Suprapubic skin (tissue), 4 donors: ENCODE measurements at places on chromosomes 2 and 18. TPM values are rescaled to one million over a fixed set of nuclear protein-coding genes. Genes with fewer than 3 reads are reported as not detected.
A peak's percentile ranks its signal among the peaks of the same experiment; 100 is the strongest.

- H3K27ac ChIP-seq, result no peak overlapping the region
- H3K4me3 ChIP-seq, result peak overlapping the region; percentile 6
- DNase-seq, result no peak
- H3K36me3 ChIP-seq, result no peaks in the 10 kb centered on the region
These were observed 3.9 kb downstream of the RND3 start for GRCh38 chr2:150483532-150483931.

Gene KRTCAP3
- 43.5 TPM for total RNA-seq

Gene MAP3K19
- total RNA-seq, result not detected

Gene UGT1A10
- not detected for total RNA-seq

GRCh38 chr2:135980434-135981079, 4.9 kb downstream of the DARS1 start:
- no peak overlapping the region for H3K27ac ChIP-seq
- DNase-seq, result no peak
- H3K4me1 ChIP-seq, result peaks cover 18% of the 10 kb centered on the region

DNA sequence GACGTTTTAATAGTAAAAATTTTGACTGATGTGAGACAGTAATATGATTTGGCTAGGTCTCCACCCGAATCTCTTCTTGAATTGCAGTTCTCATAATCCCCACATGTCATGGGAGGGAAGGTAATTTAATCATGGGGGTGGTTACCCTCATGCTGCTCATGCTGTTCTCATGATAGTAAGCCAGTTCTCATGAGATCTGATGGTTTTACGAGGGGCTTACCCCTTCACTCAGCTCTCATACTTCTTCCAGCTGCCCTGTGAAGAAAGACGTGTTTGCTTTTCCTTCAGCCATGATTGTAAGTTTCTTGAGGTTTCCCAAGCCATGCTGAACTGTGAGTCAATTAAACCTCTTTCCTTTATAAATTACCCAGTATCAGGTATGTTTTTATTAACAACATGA, 327.0 kb upstream of the CDH7 start:
- no peaks in the 10 kb centered on the region for H3K36me3 ChIP-seq
- no peaks in the 10 kb centered on the region for H3K27me3 ChIP-seq
- no peaks in the 10 kb centered on the region for H3K4me1 ChIP-seq

Gene CCDC121
- total RNA-seq, result 2.2 TPM

Gene OST4
- 225 TPM for total RNA-seq

DNA sequence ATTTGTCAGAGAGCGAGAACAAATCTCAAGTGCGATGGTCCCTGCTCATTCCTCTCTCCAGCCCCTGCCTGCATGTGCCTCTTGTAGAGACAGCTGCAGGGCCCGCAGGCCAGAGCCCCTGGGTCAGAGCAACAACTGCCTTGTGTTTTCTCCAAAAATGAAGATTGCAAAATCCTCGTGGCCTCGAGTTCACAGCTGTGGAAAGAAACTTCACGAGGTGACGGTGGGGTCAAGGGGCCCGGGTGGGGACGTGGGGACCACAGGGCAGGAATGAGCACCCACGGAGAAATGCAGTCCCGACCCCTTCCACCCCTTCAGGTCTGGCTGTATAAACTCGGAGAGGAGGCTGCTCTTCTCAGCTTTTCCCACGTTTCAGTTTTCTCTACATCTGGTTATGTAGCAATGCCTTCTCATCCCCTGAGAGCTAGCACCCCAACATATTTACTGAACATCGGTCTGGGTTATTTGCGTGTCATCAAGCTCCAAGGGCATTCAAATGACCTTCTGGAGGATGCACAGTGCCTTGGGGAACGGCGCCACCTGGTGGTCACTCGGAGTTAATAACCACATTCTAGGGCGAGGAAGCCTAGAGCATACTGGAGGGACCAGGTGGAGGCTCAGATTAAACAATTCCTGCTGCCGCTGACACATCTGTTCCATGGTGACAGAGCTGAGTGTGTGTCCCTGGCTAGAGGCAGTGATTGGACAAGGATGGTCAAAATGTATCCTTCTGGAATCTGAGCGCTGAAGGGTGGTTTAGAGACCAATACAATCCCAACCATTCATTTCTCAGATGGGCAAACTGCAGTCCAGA, 91.4 kb upstream of the CYRIA start:
- DNase-seq, result peak; percentile 75
- no peak overlapping the region for H3K27ac ChIP-seq
- no peaks in the 10 kb centered on the region for H3K36me3 ChIP-seq
- H3K27me3 ChIP-seq, result no peaks in the 10 kb centered on the region

Gene TWIST2
- 14.7 TPM for total RNA-seq

Gene HAAO
- 4.7 TPM for total RNA-seq

- DNase-seq, result no peak
- no peaks in the 10 kb centered on the region for H3K36me3 ChIP-seq
- no peak overlapping the region for H3K27ac ChIP-seq
- H3K4me3 ChIP-seq, result no peak overlapping the region
These were observed 31.4 kb downstream of the SEMA4F start for GRCh38 chr2:74685408-74685807.

GRCh38 chr2:141417246-141417797, 713.5 kb downstream of the LRP1B start:
- H3K36me3 ChIP-seq, result no peaks in the 10 kb centered on the region
- no peaks in the 10 kb centered on the region for H3K4me1 ChIP-seq
- DNase-seq, result no peak
- no peaks in the 10 kb centered on the region for H3K27me3 ChIP-seq

Gene CCDC178
- total RNA-seq, result not detected

Gene NGEF
- 17.9 TPM for total RNA-seq

GRCh38 chr2:95276244-95276887, 2.1 kb downstream of the PROM2 start:
- peaks cover 56% of the 10 kb centered on the region for H3K4me1 ChIP-seq
- peak overlapping the region; percentile 90 for H3K27ac ChIP-seq
- H3K27me3 ChIP-seq, result no peaks in the 10 kb centered on the region
- peaks cover 8% of the 10 kb centered on the region for H3K36me3 ChIP-seq
